Activated T-helper 1 cell treated with anti-CD3 and anti-CD28 coated beads, Interleukin-2, amount 50 U/mL, for 16 hours (primary cell): ENCODE measurements at places on chromosomes 4 and X.

DNA sequence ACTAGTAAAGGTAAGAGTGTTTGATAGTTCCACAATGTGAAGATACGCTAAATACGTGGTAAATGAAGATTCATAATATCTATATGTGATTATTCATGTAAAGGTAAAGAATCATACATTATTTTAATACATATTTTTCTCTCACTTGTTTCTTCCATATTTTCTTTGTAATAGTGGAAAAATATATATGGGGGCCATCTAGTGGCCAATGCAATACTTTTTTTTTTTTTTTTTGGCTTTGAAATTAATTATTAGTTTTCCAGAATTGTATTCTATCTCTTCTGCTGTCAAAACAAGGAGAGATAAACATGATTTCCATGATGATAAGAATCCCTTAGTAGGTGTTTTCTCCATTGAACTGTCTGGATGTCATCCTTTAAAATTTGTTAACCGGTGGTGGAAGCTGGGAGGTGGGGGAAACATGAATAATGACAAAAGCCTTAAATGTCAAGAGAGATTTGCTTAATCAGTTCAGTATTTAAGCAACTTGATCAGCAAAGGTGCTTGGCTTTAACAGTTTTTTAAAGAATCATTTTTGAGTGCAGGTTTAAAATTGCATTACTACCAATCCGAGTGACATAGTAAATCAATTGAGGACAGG, 508.7 kb upstream of the HTR2C start:
- no peak for DNase-seq

DNA sequence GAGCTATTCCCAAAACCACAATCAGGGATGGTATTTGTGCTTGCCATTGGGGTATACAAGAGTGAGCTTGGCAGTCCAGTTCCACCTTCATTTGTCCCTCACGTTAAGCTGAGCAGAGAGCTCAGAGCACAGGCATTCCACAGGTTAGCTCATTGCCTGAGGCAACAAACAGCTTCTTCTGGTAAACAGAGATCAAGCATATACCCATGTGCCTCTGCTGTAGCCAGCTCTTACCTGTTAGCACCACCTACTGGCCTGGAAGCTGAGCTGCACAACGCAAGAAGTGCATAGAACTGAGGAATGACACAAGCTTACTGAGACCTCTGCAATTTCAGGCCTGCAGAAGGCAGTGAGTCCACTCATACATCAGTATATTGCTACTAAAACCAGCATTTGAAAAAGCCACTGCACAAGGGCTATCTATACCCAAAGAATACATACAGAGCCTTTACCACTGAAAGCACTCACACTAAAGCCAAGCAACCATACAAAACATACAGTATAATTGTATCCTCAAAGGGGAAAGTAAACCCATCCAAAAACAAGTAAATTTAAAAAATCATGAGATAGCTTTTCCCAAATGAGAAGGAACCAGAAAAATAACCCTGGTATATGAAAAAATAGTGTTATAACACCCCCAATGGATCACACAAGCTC, 258.3 kb upstream of the GABRA2 start:
- no peak for DNase-seq

- DNase-seq, result no peak
Observed at GRCh38 chrX:132146456-132146855, 18.6 kb upstream of the FRMD7 start.

DNA sequence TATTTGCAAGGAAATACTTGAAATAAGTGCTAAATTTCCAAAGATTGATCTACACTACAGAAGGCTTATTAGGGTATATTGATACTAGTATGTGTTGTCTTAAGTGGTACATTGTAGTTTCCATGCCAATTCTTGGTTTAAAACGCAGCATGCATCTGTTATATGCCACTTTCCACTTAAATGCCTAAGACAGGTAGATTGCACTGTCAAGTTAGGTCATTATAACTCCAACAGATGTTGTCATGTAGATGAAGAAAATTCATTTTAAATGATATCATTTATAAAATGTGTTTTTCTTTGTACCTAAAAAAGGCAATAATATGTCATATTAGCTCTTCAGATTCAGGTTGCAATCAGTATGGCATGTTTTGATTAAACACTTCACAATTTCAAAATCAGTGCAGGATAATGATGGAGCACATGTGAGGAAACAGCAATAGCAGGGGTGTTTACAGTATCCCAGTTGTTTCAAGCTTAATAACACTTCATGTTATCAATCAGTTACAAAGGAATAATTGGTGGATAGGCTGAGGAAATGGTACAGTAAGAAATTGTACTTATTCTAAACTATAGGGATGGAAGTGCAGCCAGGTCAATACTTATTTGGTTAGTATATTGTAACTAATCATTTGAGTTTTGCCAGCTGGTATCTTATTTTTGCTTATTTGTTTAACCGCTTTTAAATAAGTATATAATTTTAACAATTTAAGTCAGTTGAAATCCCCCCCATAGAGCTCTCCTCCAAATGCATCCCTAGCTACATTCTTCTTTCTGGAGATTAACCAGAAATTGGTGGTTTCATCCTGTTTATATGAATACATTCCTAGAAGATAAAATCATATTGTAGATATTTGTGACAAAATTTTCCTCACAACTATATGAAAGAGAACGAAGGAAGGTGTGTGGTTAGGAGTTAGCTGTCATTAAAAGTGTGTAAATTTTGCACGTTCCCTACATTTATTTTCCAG, 454.4 kb upstream of the ATOH1 start:
- no peak for DNase-seq

GRCh38 chr4:24322511-24322910, 261.8 kb downstream of the DHX15 start:
- DNase-seq, result no peak
